Fibroblast of villous mesenchyme (primary cell): ENCODE measurements at places on chromosomes 1 and 21. TPM values are rescaled to one million over a fixed set of nuclear protein-coding genes. Genes with fewer than 3 reads are reported as not detected.

CELA2B gene
- under 0.01 TPM in 1 of 2 replicates, not detected in the other for total RNA-seq

AQP10 gene
- not detected in 2 replicates for total RNA-seq

TESK2 gene
- total RNA-seq: 1.6 and 2.2 TPM in 2 replicates

PEX11B gene
- 19.0 and 28.5 TPM in 2 replicates for total RNA-seq
